ENCODE measurements at places on chromosomes 1 and 21.

- no peak for DNase-seq
Measured at GRCh38 chr1:225209153-225209552, 218.7 kb downstream of the LBR start.

DNA sequence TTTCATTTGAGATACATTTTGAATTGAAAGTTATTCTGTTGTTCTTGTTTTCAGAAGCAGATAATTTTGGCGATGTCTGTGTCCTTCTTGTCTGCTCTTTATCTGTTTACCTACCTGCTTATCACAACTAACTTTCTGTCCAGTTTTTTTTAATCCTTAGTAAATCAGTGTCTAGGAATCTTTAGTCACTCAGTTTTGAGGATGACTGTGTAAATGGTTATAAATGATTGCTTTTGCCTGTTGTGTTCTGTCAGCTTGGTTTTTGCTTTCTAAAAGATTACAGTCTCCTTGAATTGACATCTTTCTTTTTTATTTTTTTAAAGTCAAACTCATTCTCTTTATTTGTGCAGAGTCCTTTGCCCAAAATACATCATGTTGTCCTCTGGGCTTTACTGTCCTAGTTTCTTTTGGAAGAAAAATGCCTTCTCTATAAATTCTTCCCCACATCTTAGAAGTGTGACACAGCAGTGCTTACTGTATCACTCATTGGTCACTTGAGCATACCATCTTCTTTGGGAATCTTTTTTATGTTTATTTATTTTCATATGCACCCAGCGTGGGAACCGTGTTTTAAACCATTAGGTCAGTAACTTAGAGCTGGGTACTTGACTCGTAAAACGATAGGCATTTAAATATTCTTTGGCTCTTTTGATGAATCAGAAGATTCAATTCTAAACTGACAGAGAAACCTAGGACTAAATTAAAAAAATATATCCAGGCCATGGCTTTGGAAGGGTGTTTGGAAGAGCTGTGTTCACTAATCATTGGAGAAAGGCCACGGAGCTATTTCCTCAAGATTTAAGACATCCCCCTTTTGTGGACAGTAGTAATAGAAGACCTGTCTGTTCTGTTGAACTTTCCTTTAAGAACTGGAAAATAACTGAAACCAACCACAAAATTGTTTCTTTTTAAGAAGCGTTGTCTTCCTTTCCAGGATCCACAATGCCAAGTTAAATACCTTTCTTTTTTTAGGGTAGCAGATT lies 20.9 kb downstream of the LAMC1 start:
- DNase-seq: no peak

DNA sequence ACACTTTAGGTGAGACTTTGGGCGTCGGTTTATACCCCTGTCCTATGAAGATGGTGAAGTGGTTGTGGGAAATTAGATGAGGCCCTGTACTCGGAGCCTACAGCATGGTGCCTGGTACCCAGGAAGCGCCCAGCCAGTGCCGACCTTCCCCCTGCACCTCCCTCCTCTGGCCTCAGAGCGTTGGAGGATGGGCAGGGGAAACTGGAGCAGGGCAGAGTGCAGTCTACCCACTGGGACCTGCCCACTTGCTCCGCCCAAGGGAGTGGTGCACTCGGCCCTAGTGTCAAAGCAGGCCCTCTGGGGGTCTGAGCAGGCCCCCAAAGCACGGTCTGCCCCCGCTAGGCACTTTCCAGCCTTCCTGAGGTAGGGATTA lies 13.0 kb upstream of the TTC22 start:
- no peak for DNase-seq

DNA sequence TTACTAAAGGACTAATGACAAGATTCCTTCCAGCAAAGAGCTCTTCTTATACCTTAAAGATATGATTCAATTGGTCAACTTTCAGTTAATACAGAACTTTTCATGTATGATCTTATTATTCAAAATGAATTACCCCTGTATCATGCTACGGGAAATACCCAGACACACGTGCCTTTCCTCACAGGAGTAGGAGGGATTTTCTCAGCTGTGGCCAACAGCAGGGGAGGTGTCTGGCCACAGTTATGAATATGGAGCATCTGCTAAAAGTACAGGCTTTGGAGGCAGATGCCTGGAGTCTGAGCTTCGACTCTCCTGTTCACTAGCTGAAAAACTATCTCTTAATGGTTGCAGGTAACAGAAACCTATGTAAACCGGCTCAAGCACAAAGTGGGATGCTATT lies 53.6 kb downstream of the KIAA1614 start:
- DNase-seq: no peak

DNA sequence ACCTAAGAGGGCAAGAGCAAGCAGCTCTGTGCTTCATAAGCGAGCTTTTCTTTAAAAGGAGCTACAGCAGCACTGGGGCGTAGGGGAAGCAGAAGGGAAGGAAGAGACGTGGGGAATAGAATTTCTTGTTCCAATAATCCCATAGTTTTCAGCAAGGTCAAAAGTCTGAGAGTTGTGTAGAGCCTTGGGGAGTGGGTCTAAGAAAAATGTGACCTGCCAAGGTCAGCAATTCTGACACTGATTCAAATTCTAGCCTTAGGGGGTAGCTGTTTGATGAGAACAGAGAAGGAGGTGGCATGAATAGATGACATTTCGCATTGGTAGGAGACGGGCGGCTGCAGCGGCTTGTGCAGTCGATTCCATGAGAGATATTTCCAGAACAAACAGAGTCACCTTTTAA lies 22.4 kb downstream of the PRRX1 start:
- no peak for DNase-seq

DNA sequence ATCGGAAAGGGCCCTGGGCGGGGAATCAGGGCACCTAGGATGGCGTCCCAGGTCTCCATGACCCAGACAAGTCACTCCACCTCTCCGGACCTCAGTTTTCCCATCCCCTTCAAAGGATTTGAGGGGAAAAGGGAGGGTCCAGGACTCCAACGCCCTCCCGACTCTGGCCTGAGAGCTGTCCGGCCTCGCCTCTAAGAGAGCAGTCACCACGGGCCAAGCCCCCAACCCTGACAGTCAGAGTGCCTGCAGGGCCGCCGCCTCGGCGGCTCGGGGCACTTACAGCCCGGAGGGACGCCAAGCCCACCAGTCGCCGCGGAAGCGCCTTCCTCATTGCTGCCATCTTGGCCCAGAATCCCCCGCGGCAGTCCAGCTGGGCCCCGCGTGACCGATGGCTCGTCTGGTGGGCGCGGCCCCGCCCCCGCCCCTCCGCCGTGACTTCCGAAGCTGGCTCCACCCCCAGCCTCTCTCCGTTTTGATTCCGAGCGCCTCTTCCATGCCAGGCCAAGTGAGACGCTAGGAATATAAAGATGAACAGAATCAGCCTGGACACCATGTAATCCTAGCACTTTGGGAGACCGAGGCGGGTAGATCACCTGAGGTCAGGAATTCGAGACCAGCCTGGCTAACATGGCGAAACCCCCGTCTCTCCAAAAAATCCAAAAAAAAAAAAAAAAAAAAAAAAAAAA lies at the start of gene HMGCL:
HMGCL (minus strand) TSS at position 354 of the 686 bp plus-strand sequence; CDS start at position 340, 14 bp downstream.
- DNase-seq: peak; percentile 92

- DNase-seq: peak; percentile 72
Measured at GRCh38 chr1:32876341-32877210, 5.9 kb upstream of the FNDC5 start.

DNA sequence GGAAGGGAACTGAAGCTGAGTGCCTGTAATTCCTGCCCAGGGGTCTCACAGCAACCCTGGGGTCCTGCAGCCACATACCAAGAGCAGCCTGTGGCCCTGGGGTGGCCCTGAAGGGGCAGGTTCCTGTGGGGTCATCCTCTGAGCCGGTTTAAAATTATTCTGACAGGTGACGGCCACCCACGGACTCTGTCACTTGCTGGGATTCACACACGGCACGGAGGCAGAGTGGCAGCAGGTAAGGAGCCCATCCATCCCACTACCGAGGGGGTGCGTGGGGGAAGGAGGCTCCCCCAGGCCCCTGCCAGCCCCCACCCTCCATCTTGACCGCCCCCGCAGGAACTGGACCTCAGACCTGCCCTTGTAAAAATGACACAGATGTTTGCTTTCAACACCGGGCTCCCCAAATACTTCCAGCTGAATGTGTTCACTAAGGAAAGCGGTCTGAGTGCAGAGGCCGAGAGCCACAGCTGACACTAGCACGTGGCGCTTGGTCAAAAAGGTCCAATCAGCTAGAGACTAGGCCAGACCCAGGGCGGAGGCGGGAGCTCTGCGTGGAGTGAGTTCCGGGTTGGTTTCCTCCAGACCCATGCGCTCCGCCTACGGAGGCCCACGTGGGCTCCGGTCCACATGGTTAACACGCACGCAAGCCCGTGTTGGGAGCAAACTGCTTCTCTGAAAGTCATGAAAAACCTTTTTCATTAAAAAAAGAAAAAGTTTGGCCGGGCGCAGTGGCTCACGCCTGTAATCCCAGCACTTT lies 10.0 kb downstream of the YBEY start:
- peak; percentile 68 for DNase-seq

- DNase-seq: no peak
Measured at GRCh38 chr1:61277121-61277690, 194.8 kb downstream of the NFIA start.

DNA sequence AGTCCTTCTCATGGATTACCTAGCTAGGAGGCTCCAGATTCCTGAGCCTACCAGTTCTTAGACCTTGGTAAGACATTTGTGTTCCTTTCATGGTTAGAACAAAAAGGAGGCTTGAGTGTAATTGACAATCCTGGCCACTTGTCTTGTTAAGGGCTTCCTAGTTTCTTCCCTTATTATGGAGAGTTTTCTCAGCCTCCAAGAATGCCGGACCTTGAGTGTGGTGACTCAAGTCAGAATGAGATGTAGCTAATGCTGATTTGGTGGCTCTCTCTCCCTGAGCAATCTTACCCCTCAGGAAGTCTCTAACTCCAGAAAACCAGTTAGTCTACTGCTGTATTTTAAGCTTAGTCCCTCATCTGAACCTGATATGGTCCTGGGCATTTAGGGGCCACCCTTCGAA lies 14.3 kb downstream of the CHI3L2 start:
- DNase-seq: no peak

DNA sequence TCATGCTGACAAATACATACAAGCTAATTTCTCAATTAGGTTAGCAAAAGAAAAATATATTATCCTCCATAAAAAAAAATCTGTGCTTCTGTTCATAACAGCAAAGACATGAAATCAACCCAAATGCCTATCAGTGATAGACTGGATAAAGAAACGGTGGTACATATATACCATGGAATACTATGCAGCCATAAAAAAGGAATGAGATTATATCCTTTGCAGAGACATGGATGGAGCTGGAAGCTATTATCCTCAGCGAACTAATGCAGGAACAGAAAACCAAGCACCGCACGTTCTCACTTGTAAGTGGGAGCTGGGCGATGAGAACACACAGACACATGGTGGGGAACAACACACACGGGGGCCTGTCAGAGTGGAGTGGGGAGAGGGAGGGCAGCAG lies 84.0 kb upstream of the PALMD start:
- no peak for DNase-seq

GRCh38 chr1:13699936-13700520 lies at the start of gene PRDM2:
PRDM2 (plus strand) TSS chr1:13700188; CDS start chr1:13715606, 15,418 bp downstream.
- peak; percentile 72 for DNase-seq

- no peak for DNase-seq
Measured at GRCh38 chr1:41840592-41841246, 78.0 kb downstream of the HIVEP3 start.

DNA sequence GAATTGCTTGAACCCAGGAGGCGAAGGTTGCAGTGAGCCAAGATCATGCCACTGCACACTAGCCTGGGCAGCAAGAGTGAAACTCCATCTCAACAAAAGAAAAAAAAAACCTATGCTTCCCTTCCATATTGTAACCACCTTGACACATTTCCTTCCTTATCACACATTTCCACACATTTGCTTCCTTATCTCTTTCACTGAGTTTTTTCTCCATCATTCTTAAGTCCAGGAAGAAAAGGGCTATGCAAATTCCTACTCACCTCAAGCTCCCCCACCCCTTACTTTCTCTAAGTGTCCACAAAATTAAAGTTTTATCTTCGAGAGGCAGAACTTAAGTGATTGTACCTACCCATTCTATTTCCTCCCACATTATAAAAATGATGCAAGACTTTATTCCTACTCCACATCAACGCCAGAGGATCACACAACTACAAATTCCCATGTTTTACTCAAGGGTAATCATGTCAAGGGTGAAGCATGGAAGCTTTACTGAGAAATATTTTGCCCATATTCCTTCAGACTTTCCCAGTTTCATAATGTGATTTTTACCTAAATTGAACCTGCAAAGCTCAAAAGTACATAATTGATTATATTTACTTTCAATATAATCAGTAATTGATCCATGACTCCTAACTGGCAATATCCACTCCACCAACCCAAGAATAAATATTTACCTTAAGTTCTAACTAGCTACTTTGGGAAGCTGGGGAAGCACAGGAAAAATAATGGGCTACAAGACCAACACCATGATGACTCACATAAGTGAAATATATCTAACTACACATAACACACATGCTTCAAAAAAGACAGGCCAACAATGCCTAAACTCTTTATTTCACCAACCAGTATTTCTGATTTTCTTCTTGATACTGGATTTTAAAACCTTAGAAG lies 9.3 kb downstream of the WDR77 start:
- DNase-seq: no peak

GRCh38 chr1:162722036-162722435 lies 68.5 kb upstream of the HSD17B7 start:
- no peak for DNase-seq

DNA sequence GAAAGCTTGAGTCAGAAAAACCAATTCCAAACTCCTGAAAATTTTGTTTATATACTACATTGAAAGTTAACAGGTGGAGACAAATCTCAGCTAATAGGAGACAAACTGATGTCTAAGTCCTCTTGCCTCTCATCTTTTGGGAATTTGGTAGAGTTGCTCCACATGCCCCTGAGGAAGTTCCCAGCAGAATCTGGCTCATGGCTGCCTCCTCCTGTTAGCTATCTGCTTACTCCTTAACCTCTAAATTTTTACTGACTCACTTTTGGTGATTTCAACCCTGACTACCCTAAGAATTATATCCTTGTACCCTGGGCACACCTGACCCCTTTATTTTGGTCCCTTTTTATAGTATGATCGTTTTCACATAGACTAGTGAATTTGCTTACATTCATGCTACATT lies 633.7 kb upstream of the USP24 start:
- DNase-seq: no peak

- DNase-seq: no peak
Measured at GRCh38 chr1:173353350-173353749, 123.8 kb upstream of the PRDX6 start.

GRCh38 chr1:43847290-43847689 lies 86.3 kb upstream of the ARTN start:
- DNase-seq: no peak

GRCh38 chr1:203454986-203455471 lies 20.6 kb upstream of the PRELP start:
- no peak for DNase-seq

GRCh38 chr1:199403531-199404116 lies 623.9 kb upstream of the NR5A2 start:
- no peak for DNase-seq

- no peak for DNase-seq
Measured at GRCh38 chr1:164755690-164756089, 196.7 kb downstream of the PBX1 start.

DNA sequence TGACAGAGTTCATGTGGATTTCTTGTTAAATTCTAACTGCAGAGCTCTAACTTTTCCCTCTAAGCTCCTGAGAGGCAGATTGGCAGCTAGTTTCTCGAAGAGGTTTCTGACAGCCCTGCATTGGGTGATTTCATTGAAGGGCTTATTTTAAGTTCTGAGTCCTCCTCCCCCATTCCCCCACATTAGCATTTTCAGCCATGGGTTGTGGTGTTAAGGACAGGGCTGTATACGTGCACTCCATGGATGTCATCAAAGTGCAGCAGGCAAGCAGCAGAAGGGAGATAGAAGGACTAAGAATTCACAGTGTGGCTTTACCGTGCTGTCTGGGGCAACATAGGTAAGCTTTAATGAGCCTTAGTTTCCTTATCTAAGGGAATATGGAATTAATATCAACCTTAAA lies 19.0 kb downstream of the CRYZ start:
- DNase-seq: no peak

Measured in stimulated activated naive CD8-positive, alpha-beta T cell treated with anti-CD3 and anti-CD28 coated beads, Interleukin-15, Interleukin-2, amounts not matched to agents 100 U/mL and 50 U/mL, for 24 hours (primary cell).